ENCODE measurements at places on chromosomes 11 and 22. TPM values are rescaled to one million over a fixed set of nuclear protein-coding genes. Genes with fewer than 3 reads are reported as not detected.
A peak's percentile ranks its signal among the peaks of the same experiment; 100 is the strongest.

Gene HPS5
- total RNA-seq, result 11.5 TPM

Gene CENPM
- 0.47 TPM for total RNA-seq

Gene FKBP2
- 45.5 TPM for total RNA-seq

Gene NCF4
- total RNA-seq, result 5.5 TPM

Gene CCDC83
- total RNA-seq, result not detected

Gene THY1
- total RNA-seq, result 0.91 TPM

Gene DEFB131B
- not detected for total RNA-seq

Gene PRG3
- not detected for total RNA-seq

DNA sequence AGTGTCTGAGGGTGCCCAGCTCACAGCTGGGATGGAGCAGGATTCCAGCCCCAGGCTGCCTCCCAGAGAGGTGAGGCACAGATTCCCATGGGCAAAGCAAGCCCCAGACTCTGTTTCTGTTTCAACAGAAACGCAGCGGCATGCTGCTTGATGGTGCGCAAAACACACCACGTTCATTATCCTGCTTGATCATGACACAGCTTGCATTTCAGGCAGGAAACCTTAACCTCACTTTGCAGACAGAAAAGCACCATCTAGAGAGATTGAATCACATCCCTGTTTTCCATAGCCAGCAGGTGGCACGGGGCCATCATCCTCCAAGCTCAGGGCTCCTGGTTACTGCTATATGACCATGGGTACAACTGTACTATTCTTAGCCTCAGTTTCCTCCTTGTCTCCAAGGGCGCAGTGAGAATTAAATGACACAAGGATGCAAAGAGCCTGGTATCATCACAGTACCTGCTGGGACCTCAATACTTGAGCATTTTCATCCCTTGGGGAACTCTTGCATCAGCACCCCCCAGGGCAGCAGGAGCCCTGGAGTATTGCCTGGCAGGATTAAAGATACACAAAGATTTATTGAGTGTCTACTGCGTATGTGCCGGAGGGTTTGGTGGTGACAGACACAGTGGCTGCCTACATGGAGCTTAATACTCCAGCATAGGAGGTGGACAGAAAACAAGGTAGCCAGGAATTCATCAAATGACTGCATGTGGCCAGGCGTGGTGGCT is 110.0 kb downstream of the TP53I11 start:
- peaks cover 20% of the 10 kb centered on the region for H3K4me1 ChIP-seq
- H3K36me3 ChIP-seq, result peaks cover 9% of the 10 kb centered on the region
- no peak overlapping the region for H3K27ac ChIP-seq
- no peak overlapping the region for H3K4me3 ChIP-seq

DNA sequence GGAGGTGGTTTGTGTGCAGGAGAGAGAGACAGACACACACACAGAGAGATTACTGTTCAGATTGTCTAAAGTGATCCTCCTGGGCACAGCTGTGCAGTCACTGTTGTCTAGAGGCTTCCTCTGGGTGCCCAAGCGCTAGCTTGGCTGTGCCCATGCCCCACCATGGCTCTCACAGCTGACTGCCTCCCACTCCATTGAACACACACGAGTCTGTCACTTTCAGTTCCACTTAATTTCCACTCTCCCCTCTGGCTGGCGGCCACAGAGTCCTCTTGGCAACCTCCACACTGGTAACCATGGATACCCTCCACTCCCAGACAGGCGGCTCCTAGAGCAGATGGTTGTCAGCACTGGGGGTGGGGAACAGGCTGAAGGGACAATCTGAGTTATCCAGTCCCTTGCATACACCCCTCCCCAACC is 29.1 kb downstream of the MAP6 start:
- no peak overlapping the region for H3K27ac ChIP-seq
- peaks cover 21% of the 10 kb centered on the region for H3K4me1 ChIP-seq
- H3K4me3 ChIP-seq, result no peak overlapping the region
- no peaks in the 10 kb centered on the region for H3K27me3 ChIP-seq
- H3K36me3 ChIP-seq, result no peaks in the 10 kb centered on the region

DNA sequence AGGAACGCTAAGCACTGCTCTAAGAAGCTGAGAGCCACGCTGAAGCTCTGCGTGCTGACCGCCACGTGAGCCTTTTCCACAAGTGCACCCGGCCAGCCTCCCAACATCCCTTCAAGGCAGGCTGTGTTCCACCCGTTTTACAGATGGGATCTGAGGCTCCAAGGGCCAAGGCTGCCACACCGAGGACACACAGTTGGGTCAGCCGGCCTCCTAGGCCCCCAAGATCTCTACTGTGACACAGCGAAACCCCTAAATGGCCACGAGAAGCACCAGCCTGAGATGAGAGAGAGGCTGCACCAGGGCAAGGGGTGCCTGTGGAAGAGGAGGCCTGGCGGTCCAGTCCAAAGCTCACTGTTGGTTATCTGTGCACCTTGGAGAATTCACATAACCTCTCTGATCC is 11.8 kb upstream of the CD5 start:
- no peaks in the 10 kb centered on the region for H3K36me3 ChIP-seq
- no peak overlapping the region for H3K4me3 ChIP-seq
- H3K27ac ChIP-seq, result no peak overlapping the region
- no peak for DNase-seq
- H3K27me3 ChIP-seq, result no peaks in the 10 kb centered on the region

DNA sequence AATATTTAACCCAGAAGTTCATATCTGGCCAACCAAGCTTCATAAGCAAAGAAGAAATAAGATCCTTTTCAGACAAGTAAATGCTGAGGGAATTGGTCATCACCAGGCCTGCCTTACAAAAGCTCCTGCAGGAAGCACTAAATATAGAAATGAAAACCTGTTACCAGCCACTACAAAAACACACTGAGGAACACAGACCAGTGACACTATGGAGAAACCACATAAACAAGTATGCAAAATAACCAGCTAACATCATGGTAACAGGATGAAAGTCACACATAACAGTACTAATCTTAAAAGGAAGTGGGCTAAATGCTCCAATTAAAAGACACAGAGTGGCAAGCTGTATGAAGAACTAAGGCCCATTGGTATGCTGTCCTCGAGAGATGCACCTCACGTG is 311.4 kb downstream of the DYNC2H1 start:
- DNase-seq, result no peak
- H3K4me1 ChIP-seq, result no peaks in the 10 kb centered on the region
- H3K27ac ChIP-seq, result no peak overlapping the region
- H3K36me3 ChIP-seq, result no peaks in the 10 kb centered on the region

DNA sequence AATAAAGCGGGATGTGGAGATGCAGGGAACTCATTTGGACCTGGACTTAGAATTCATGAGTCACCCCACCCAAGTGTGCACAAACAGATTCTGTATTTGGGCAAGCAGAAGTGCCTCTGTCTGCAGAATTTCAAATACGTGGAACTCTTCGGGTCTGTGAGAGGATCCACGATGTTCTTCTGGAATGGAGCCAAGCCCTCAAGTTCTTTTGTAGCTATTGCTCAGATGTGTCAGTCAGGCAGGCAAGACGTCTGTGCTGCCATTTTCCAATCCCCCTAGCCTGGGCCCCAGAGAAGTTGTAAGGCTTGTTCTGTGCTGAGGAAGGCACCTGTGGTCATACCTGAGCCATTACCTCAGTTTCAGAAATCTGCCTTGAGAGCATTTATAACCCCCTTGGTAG is 132.8 kb upstream of the RASSF10 start:
- H3K4me1 ChIP-seq, result peaks cover 17% of the 10 kb centered on the region
- no peaks in the 10 kb centered on the region for H3K27me3 ChIP-seq
- no peak for DNase-seq

- no peak overlapping the region for H3K4me3 ChIP-seq
- H3K36me3 ChIP-seq, result no peaks in the 10 kb centered on the region
- H3K27ac ChIP-seq, result no peak overlapping the region
- no peaks in the 10 kb centered on the region for H3K27me3 ChIP-seq
- no peak for DNase-seq
These were observed 554.3 kb upstream of the LRRC4C start for GRCh38 chr11:42013656-42014201.

DNA sequence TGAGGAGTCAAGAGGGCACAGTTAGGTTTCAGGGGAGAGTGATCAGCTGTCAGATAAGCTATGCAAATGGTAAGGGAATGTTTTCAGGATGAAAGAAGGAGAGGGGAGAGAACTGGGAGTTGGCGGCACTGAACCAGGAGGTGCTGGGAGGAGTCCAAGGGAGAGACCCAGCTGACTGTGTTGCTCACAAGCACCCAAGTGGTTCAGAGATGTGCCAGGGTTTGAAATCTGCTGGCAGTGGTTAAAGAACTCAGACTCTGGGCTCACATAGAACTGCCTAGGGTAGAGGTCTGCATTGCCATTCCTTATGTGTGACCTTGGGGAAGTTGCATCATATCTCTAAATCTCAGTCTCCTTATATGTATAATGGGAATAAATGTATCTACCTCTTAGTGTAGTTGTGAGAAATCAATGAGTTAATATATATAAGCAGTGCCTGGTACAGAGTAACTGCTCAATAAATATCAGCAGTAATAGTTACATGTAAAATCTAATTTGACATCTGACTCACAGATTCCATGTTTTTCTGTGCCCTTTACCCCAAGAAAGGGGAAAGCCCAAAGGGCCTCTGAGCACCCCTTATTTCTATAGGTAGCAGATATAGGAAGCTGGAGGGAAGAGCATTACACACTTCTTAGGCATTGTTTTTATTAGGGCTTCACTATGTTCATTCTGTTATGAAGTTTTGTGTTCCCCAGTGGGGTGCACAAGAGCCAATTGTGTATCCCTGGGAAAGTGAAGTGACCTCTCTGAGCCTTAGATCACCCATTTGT is 66.9 kb upstream of the SESN3 start:
- no peak overlapping the region for H3K4me3 ChIP-seq
- H3K27ac ChIP-seq, result no peak overlapping the region
- H3K36me3 ChIP-seq, result no peaks in the 10 kb centered on the region

GRCh38 chr11:128926000-128926399 is 16.7 kb downstream of the TP53AIP1 start:
- no peak for DNase-seq
- H3K4me1 ChIP-seq, result no peaks in the 10 kb centered on the region
- H3K4me3 ChIP-seq, result no peak overlapping the region
- H3K27me3 ChIP-seq, result peaks cover 30% of the 10 kb centered on the region
- H3K27ac ChIP-seq, result no peak overlapping the region

- H3K4me1 ChIP-seq, result no peaks in the 10 kb centered on the region
- no peaks in the 10 kb centered on the region for H3K36me3 ChIP-seq
- no peak for DNase-seq
- H3K27ac ChIP-seq, result no peak overlapping the region
- H3K27me3 ChIP-seq, result no peaks in the 10 kb centered on the region
These were observed 738.4 kb upstream of the RAG2 start for GRCh38 chr11:37336401-37336800.

GRCh38 chr22:49793296-49793695 is 34.4 kb downstream of the BRD1 start:
- peak overlapping the region; percentile 55 for H3K27ac ChIP-seq
- no peak for DNase-seq
- H3K36me3 ChIP-seq, result peaks cover 60% of the 10 kb centered on the region
- peaks cover 58% of the 10 kb centered on the region for H3K4me1 ChIP-seq

- no peak within 1 kb of the TSS for H3K27ac ChIP-seq
- H3K27me3 ChIP-seq, result no peaks in the 10 kb centered on the region
- H3K4me3 ChIP-seq, result no peak within 1 kb of the TSS
- H3K36me3 ChIP-seq, result no peaks in the 10 kb centered on the region
- no peak for DNase-seq
These were observed at the start of gene MYEOV for GRCh38 chr11:69293819-69294505. MYEOV (plus strand) TSS chr11:69294155; CDS start chr11:69295355, 1,200 bp downstream.

GRCh38 chr11:9639985-9640384 is 23.9 kb upstream of the SWAP70 start:
- H3K4me3 ChIP-seq, result no peak overlapping the region
- H3K4me1 ChIP-seq, result peaks cover 22% of the 10 kb centered on the region
- no peak for DNase-seq
- H3K27ac ChIP-seq, result peak overlapping the region; percentile 79

DNA sequence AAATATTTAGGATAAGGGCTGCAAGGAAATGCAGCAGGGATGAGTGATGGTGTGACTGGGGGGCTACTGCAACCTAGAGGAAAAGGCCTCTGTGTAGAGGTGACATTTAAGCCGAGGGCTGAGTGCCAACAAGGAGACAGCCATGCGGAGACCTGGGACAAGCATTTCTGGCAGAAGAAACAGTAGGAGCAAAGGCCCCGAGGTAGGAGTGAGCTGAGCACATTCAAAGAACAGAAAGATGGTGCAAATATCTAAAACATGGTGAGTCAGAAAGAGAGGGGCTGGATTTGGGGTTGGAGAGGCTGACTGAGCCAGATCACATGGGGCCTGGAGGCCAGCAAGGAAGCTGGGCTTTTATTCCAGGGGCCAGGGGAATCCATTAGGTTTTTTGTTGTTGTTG is 55.1 kb upstream of the INCENP start:
- H3K27ac ChIP-seq, result no peak overlapping the region
- H3K4me3 ChIP-seq, result no peak overlapping the region
- H3K36me3 ChIP-seq, result no peaks in the 10 kb centered on the region
- no peak for DNase-seq
- H3K4me1 ChIP-seq, result no peaks in the 10 kb centered on the region
- no peaks in the 10 kb centered on the region for H3K27me3 ChIP-seq

GRCh38 chr11:128898580-128899344 is 7.6 kb downstream of the KCNJ5 start:
- DNase-seq, result no peak
- no peaks in the 10 kb centered on the region for H3K27me3 ChIP-seq
- no peak overlapping the region for H3K4me3 ChIP-seq
- H3K4me1 ChIP-seq, result peaks cover 67% of the 10 kb centered on the region
- no peaks in the 10 kb centered on the region for H3K36me3 ChIP-seq
- H3K27ac ChIP-seq, result peak overlapping the region; percentile 33

GRCh38 chr11:44936525-44936924 is 14.2 kb downstream of the TP53I11 start:
- H3K4me1 ChIP-seq, result peaks cover 55% of the 10 kb centered on the region
- no peaks in the 10 kb centered on the region for H3K27me3 ChIP-seq
- H3K27ac ChIP-seq, result no peak overlapping the region

DNA sequence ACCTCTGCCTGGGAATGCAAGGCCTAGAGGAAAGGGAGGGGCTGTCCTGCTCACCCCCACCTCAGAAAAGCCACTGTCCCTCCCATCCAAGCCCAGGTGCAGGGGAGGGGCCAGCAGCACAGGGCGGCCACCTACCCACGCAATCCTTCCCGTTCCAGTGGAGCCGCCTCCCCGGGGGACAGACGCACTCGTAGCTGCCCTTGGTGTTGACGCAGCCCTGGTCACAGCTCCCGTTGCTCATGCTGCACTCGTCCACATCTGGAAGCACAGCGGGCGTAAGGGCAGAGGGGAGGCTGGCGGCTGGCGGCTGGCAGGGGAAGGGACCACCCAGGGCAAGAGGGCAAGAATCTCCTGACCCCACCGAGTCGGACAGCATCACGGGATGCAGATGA is 40.3 kb upstream of the TTLL12 start:
- peaks cover 30% of the 10 kb centered on the region for H3K27me3 ChIP-seq
- H3K36me3 ChIP-seq, result no peaks in the 10 kb centered on the region
- no peak overlapping the region for H3K4me3 ChIP-seq
- H3K27ac ChIP-seq, result no peak overlapping the region
- H3K4me1 ChIP-seq, result peaks cover 10% of the 10 kb centered on the region
